ENCODE measurements at places on chromosomes 3 and 15.

DNA sequence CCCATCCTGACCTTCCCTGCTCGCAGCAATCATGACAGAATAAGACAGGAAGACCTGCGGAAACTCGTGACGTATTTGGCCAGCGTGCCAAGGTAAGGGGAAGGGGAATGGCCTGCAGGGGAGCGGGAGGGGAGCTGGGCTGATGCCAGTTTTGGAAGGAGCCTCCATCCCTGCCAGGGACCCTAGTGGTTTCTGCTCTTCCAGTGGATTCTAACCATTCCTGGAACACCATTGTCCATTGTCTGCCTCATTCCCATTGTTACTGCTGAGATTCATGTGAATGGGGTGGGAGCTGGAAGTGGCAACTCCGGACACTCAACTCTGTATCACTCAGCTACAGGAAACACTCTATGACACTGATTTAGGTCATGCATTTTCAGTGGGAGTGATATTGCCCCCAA lies 242.9 kb upstream of the ROPN1 start:
- DNase-seq: no peak

DNA sequence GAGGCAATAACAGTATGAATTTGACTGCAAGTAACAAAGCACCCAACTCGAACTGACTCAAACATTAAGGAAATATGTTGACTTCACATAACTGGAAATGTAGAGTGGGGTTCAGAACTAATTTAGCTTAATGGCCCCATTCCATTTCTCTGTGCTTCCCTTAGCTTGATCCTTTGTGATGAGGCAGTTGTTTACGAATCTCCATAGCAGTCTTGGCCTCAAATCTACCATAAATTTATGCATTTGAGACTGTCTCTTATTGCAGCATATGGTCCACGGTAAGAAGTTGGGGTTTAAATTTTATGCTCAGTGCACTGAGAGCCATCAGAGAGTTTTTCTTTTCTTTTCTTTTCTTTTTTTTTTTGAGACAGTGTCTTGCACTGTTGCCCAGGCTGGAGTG lies 148.7 kb upstream of the POU1F1 start:
- no peak for DNase-seq

- no peak for DNase-seq
These were observed 84.5 kb upstream of the FLNB start for GRCh38 chr3:57923752-57924151.

GRCh38 chr3:12193485-12194165 lies 34.9 kb upstream of the TIMP4 start:
- DNase-seq: no peak

DNA sequence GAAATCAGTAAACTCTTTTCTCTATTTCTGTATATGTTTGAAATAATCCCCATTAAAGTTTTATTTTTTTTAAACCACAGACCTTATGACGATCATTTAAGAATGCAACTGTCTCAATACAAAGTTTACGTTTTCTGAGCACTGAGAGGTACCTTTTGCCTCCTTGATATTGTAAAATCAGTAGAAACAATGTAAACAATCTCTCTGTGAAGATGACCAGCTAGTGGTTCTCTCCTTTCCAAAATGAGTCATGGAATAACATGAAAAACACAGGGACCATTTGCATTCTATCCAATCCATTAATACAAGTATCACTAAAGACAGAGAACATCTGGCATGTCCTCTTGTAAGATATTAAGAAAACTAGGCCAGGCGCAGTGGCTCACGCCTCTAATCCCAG lies 48.8 kb downstream of the RAD18 start:
- DNase-seq: no peak

DNA sequence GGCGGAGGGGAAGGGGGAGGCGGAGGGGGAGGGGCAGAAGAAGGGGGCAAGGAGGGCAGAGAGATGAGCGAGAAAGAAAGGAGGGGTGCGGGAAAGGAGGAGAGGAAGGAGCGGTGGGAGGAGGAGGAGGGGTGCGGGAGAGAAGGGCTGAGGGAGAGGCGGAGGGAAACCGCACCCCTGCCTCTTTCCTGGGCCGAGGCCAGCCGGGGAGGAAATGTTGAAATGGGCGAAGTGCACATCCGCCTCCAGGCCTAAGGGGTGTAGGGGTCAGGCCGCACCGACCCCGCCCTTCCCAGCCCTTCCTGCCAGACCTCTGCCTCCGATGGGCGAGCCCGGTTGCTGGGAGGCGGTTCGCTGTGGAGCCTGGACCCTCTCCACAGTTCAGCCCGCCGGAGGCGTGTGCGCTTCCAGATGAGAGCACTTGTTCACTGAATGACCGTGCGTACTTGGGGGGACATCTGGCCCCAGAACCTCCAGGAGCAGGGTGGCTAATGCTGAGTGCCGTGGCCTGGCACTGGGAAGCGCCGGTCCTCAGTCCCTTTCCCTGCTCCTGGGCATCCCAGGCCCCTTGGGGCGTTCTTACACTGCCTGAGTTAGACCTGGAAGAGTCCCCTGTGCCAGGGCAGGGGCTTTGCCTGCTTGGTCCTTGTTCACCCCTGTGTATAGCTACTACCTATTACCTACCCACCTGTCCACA lies 110.3 kb upstream of the KLF13 start:
- DNase-seq: peak; percentile 44

DNA sequence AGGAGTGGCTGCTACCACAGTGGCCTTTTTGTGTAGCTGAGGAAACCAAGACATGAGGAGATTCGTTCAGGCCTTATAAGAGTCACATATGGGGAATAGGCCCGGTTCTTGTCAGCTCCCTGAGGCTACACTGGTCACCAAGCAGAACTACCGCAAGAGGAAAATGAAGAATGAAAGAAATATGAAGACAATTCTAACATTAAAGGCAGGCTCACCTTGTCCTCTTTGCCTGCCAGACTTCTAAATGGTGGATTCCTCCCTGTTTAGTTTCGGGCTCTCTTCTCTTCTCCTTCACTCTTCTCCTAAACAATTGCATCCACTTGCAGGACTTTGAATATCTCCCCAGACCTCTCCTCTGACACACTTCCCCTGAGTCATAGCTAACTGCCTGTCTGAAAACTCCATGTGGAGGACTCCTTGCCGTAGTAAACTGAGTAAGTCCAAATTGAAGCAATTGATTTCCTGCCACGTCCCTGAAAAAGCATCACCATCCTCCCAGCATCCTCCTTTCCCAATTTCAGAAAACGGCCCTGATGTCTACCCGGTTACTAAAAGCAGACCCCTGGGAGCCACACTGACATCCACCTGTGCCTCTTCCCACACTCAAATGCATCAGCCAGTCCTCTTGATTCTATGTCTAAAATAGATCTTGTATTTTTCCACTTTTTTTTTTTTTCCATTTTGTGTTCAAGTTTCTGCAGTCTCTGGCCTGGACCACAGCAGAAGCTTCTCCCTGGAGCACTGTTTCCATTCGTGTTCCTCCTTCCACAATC lies 30.3 kb upstream of the VEPH1 start:
- no peak for DNase-seq

DNA sequence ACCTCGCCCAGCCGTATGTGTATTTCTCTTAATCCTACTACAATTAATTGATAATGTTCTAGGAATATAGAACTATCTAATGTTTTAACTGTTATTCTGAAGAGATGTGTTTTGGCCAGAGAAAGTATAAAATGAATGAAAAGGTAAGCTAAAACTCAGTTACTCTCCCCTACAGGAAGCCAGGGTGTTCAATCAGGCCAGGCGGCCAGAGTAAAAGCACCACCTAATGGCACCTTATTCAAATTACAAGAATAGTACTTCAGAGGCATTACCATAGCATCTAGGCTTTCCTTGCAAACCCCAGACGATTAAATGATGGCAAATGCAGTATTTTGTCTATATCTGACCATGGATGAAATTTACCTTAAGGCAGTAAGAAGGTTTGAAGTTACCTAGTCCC lies 10.4 kb downstream of the SLC12A8 start:
- no peak for DNase-seq

GRCh38 chr3:188037195-188037718 lies 116.7 kb upstream of the LPP start:
- no peak for DNase-seq

- peak; percentile 58 for DNase-seq
These were observed 89.5 kb downstream of the DHX30 start for GRCh38 chr3:47892286-47893040.

DNA sequence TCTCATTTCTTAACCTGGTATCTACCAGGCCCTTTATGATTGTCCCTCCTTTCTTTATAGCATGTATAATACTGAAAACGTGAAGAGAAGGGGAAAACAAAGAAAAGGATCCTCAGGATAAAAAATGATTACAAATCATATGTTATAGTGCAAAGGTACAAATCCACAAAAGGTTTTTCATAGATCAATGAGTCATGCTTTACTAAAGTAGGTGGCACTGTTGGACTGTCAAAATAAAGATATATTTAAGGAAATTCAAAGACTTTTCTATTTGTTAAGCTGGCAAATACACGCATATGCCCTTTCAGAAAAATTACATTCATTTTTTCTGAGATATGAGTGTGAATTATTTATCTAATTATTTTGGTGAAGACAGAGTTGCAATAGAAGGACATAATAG lies 151.6 kb downstream of the CADM2 start:
- no peak for DNase-seq

- DNase-seq: no peak
These were observed 8.9 kb downstream of the OR5AC2 start for GRCh38 chr3:98095882-98096281.

- no peak for DNase-seq
These were observed 13.3 kb downstream of the RARB start for GRCh38 chr3:25441234-25441856.

DNA sequence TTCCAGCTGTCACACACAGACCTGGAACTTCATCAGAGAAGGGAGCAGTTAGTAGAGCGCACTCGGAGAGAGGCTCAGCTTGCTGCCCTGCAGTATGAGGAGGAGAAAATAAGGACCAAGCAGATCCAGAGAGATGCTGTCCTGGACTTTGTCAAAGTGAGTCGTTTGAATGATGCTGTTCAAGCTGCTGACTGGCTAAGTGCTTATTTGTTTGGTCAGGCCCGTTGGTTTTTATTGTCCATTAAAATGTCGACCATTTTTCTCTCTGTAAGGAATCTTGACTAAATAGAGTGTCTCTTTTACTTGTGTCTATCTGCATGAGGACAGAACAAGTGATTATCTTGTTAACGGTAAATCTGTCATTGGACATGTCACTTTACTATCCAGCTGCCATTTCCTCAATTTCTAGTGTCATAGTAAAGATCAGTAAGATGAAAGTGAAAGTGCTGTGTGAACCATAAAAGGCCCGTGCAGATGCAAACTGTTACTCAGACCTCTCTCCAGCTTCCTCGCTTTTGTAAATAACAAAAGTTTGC lies 56.9 kb downstream of the LRCH3 start:
- peak; percentile 64 for DNase-seq

DNA sequence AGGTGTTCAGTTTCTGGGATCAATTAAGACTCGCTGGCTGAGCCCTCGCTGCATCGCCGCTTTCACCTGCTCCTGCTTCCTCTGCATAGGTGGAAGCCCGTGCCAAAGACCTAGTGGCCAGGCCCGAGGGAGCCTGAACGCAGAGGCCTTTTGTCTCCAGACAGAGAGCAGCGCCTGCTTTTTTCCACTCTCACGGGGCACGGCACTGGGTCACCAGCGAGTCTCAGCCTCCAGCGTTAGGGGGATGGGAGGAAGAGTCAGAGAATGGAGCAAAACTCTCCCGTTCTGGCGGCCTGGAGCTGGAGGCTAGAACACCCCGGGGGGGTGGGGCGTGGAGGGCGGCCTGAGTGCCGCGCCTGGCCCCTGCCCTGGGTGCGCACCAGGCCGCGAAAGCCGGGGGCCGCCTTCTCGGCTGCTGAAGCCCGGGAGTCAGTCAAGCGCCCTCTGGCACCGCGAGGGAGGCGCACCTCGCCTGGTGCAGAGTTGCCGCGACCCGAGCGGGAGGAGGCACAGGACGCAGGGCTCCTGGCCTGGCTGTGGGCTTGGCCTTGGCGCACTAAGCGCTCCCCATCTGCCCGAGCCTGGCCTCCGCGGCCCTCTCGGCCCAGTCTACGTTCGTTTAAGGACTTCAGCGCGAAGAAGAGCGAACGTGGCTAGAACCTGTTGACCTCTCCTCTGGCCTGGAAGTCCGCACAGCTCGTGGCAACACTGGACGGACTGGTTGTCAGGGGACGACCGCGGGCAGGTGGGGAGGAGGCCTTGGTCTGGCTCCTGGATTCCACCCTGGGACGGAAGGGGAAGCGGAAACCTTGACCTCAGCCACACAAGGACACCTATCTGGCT lies 21.5 kb downstream of the NR2F2 start:
- DNase-seq: no peak

DNA sequence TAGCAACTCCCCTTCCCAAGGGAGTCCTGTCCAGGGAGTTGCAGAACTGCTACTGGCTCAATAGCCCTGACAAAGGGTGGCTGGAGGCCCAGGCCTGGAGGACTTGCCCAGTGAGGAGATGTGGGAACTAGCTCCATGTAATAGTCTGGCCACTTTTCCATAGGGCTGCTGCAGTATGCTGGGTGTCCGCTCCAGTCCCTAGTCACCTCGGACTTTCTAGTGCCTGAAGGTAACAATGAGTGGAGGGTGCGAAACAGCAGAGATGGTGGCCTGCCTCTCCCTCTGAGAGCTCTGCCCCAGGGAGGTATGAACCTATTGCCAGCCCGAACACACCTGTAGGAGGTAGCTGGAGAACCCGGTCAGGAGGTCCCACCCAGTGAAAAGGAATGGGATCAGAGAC lies 42.0 kb upstream of the GCSAM start:
- DNase-seq: no peak

DNA sequence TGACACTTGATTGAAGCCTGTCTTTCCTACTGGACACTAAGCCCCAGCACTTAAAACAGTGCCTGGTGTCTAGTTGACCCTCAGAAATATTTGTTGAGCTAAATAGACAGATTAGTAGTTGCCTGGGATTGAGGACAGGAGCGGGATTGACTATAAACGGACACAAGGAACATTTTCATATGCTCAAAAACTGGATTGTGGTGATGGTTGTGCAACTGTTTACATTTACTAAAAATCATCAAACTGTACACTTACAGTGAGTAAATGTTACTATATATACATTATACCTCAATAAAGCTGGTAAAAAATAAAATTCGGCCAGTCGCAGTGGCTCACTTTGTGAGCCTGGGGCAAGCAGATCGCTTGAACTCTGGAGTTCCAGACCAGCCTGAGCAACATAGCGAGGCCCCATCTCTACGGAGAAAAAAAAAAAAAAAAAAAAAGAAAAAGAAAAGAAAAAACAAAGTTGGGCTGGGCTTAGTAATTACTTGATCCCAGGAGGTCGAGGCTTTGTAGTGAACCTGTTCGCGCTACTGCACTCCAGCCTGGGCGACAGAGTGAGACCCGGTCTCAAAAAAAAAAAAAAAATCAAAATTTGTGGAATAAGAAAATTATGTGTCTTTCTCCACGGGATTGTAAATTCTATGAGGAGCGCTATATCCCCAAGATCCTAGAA lies 632 bp upstream of the IDH3A start:
- DNase-seq: no peak

DNA sequence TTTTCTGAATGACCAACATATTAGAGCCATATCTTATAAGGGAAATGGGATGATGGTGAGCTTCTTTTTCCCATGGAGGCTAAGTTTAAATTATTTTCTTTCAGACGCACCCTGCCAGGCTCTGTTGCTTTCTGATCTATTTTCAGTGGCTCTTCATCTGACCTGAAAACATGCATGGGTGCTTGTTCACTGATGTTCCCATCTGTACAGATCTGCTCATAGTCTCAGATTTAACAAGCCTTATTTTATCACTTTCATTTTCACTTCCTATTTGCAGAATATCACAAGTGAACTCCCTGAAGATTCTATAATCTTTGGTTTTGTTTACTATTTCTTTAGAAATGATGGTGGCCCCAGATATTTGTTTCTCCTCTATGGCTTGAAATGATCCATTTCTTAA lies 31.1 kb upstream of the SUCLG2 start:
- peak; percentile 37 for DNase-seq
